ENCODE measurements at places on chromosomes 2 and 18. TPM values are rescaled to one million over a fixed set of nuclear protein-coding genes. Genes with fewer than 3 reads are reported as not detected.

ADCYAP1 gene
- total RNA-seq = 0.51 TPM

GRCh38 chr2:1238598-1239138, 174.6 kb upstream of the TPO start:
- no peak for DNase-seq

DNA sequence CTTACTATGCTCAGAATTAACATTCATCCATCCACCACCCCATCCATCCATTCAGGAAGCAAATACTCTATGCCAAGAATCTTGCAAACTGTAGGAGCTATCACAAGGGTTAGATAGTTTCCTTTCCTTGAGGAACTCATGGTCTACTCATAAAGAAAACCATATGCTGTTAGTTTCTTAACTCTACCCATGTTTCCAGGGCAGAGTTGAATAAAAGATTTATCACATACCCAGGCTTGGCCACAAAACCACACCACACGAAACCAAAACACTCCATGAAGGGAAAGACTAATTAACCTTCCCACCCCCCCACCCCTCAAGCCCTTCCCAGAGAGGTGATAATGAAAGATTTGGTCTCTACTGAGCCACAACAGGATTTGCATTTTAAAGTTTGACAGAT, 23.7 kb upstream of the MSGN1 start:
- DNase-seq = no peak

DNA sequence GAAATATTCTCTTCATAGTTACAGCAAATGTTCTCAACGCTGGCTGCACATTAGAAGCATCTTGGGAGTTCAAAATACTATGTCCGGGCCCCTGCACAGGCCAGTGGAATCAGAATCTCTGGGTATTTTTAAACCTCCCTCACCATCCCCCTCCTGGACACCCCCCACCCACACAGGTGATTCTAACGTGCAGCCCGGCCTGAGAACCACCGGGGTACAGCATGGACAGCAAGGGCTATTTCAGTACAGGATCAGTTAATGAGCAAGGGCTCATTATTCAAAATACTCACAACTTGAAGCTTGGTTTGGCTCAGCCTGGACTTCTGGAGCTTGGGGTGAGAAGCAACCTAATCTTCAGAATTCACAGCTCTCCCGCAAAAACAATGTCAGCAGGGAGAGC, 31.4 kb downstream of the INO80C start:
- no peak for DNase-seq

PRKAG3 gene
- not detected for total RNA-seq

SLC9A4 gene
- not detected for total RNA-seq

C1GALT1C1L gene
- 0.85 TPM for total RNA-seq

DNA sequence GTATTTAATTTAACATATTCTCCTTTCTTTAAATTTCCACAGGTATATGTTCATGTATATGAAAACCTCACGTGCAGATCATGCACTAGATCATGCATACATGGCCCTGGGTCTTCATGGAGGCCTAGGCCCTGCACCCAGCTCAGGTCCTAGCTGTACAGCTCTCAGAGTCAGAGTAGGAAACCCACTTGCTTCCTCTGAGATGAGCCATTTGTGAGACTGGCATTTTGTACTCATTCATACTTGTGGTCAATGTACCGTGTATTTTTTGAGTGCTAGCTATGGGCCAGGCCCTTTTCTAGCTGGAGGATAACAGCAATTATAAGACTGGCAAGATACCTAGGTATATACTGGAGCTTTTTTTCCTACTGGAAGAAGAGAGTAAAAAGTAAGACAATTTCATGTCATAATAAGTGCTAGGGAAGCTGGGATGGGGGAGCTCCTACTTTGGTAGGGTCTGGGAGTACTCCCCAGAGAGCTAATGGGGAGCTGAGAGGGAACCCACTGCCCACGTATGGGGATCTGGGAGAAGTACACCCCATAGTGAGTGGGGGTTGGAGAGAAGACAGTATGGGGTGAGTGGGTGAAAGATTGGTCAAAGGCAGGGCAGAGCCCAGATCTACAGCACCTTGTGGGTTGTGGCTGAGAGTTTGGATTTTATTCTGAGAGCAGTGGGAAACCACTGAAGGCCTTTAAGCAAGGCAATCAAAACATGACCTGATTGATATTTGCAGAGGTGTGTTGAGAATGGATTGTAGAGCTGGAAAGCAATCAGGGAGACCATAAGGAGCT, 72.0 kb downstream of the POLE4 start:
- DNase-seq = no peak

DNA sequence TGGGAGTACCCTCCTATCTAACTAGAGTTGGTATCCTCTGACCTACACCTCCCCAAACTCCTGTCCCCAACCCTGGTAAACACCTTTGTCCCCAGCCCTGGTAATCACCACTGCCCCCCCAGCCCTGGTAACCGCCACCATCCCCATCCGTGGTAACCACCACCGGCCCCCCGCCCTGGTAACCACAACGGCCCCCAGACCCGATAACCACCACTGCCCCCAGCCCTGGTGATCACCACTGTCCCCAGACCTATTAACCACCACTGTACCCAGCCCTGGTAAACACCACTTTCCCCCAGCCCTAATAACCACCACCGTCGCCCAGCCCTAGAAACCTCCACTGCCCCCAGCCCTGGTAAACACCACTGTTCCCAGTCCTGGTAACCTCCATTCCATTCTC, 820.2 kb upstream of the SALL3 start:
- DNase-seq = no peak

GTF2A1L gene
- 4.3 TPM for total RNA-seq

NAT8 gene
- 0.66 TPM for total RNA-seq

SLC19A3 gene
- 0.23 TPM for total RNA-seq

DNA sequence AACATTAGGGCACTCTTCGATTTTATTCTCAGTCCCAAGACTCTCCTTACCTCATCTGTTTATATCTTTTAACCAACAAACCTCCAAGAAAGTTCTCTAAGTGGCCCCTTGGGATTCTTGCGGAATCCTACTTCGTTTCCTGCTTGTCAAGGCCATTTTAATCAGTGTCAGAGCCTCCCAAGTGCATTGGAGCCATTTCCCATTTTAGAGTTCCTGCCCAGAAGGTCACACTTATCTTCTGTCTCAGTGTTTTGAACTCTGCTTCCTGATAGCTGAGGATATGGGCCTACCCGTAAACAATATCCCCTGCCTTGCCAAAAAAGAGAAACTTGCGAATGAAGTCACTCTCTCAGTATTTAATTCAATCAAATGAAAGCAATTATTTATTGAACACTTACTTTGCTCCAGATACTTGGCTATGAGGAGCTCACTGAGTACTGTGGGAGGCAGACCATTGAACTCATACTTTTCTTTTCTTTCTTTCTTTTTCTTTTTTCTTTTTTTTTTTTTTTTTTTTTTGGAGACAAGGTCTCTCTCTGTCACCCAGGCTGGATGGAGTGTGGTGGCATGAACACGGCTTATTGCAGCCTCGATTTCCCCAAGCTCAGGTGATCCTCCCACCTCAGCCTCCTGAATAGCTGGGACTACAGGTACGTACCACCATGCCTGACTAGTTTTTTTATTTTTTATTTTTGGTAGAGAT, 5.7 kb upstream of the NOSTRIN start:
- DNase-seq = no peak

LOXHD1 gene
- 2.4 TPM for total RNA-seq

DNA sequence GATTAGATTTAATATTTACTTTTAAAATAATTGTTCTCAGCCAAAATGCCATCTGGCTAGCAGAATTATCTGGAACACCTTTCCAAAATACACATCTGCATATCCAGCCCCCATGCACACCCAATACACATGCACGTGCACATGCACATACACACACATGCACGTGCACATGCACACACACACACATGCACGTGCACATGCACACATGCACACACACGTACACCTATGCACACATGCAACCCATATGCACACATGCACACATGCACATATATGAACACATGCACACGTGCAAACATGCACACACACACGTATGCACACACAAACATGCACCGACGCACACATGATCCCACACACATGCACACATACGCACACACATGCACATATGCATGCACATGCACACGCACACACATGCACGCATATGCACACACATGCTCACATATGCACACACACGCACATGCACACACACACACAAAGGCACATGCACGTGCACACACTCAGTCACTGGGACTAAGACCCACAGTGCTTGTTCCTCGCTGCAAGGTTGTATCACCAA, 53.5 kb downstream of the COPS8 start:
- DNase-seq = no peak

- DNase-seq = no peak
These were observed 368.7 kb downstream of the ZNF516 start for GRCh38 chr18:76126327-76126726.

GRCh38 chr2:156399224-156399949, 36.8 kb upstream of the GPD2 start:
- DNase-seq = no peak

CNDP1 gene
- 0.52 TPM for total RNA-seq

GRCh38 chr18:2979871-2980790, 32.8 kb downstream of the LPIN2 start:
- no peak for DNase-seq

PARD3B gene
- total RNA-seq = 25.1 TPM

DNA sequence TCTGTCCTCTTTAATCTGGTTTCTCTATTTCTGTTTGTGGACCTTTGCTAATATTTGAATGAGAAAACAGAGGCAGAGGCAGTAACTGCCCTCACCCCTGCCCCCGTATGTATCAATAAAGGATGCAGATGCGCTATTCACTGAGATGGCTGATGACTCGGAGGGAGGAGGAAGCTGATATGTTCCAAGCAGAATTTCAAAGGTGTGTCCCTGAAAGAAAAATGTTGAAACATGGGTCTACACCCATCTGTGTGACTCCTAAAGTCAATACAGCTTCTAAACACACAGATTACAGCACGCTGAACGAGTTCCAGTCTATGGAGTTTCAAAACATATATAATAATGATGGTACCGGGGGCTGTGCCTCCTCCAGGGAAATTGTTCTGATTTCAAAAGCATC, 38.8 kb downstream of the EPHA4 start:
- DNase-seq = no peak

DNA sequence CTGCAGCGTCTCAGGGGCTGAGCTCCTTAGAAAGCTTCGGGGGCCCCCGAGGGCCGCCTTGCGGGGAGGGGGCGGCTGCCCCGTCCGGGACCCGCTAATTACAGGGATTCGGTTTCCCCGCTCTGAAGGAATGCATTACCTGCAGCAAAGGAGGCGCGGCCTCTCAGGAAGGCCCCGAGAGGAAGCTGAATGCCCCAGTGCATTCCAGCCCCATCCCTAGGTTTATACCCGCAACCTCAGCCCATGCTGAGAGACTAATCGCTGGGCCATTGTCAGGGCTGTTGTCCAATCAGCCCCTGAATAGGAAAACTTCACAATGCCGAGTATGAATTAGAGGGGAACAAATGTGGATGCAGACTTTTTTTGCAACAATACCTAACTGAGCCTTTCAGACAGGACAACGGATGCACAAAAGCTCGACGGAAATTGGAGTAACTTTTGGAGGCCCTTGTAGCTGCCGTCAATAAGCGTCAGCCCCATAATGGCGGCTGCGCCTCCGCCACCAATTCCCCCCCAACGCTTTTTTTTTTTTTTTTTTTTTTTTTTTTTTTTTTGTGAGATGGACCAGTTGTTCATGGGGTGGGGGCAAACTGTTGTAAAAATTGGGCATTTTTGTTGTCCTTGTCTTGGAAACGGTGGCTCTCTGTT, 138.6 kb upstream of the SIX3 start:
- DNase-seq = no peak

DNA sequence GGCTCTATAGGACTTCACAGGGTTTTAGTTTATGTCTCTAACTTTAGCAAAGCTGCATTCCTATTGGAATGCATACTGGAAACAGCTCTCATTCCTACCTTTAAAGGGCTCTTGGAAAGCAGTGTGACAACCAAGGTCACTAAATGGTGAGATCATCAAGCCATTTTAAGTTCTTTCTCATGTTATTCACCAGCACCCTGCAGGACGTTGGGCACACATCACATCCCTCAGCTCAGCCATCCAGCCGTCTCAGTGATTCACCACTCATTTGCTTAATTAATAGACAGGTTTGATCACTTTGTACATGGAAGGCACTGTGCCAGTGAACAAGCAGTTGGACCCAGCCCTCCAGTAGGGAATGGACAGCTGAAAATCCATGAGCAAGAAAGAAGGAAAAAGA, 32.2 kb upstream of the RBM44 start:
- DNase-seq = no peak

GRCh38 chr2:103208916-103209315, 447.1 kb downstream of the TMEM182 start:
- no peak for DNase-seq

LYPD6B gene
- 1.1 TPM for total RNA-seq

DNA sequence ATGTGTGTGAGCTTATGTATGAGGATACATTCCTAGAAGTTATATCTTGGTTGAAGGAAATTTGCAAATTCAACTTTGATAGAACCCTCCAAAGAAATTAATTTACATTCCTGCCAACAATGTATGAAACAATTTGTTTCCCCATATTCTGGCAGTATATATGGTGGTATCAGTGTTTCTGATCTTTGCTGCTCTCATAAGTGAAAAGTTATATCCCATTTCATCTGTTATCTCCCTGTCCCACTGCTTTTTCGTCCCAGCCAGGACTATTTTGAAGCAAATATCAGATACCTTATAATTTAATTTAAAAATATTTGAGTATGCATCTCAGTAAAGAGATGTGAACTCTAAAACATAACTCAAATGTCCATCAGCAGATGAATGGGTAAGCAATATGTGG, 7.1 kb downstream of the UBR3 start:
- no peak for DNase-seq

DNA sequence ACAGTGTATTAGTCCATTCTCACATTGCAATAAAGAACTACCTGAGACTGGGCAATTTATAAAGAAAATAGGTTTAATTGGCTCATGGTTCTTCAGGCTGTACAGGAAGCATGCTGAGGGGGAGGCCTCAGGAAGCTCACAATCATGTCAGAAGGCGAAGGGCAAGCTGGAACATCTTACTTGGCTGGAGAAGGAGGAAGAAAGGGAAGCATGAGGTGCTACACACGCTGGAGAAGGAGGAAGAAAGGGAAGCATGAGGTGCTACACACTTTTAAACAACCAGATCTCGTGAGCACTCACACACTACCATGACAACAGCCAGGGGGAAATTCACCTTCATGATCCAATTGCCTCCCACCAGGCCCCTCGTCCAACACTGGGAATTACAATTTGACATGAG, 95.3 kb upstream of the FAM110C start:
- no peak for DNase-seq

FBXO41 gene
- total RNA-seq = 13.4 TPM

GRCh38 chr2:23761638-23762037, 165.3 kb downstream of the ATAD2B start:
- DNase-seq = no peak

DNA sequence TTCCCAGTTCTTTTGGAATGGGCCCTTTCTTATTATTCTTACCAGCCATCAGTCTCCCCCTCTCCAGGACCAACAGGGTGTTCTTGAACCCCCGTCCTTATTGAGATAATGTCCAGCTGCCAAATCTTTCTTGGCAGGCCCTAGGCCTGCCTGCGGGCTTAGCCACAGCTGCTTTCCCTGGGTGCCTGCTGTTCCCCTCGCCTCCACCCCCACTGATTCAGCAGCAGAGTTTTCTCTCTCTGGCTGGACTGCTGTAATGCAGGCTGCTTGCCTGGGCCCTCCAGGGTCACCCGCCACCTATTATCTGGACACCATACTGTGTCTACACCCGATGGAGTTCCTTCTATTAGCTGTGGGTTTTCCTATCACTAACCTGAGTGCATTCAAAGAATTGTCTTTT, 395.4 kb upstream of the ATP5MC3 start:
- DNase-seq = no peak

GRCh38 chr2:194559964-194560363, 1097.1 kb upstream of the SLC39A10 start:
- DNase-seq = no peak

GRCh38 chr2:164023896-164024295, 288.1 kb upstream of the FIGN start:
- DNase-seq = no peak

L3MBTL4 gene
- 12.3 TPM for total RNA-seq

DSC2 gene
- 15.9 TPM for total RNA-seq
